Mammary epithelial cell (primary cell): ENCODE measurements at places on chromosomes 2 and 18.

DNA sequence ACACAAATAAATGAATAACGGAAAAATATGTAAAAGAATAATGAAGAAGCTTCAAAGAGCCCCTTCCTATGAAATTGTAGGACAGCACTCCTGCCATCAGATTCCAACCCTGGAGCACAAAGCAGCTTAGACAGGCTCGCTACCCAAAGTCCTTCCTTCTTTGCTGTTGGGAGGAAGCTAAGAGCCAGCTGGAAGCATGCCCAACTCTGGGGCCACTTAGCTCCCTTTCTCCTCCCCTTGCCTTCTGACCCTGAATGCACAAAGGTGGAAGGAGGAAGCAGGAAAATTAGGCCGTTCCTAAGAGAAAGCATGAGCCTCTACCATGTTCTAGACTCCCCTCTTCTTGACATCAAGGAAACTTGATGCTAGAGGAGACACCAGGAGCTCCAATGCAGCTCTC is 700.8 kb downstream of the RNF144A start:
- DNase-seq, result no peak

GRCh38 chr2:237411683-237412423 is 2.1 kb downstream of the COL6A3 start:
- DNase-seq, result no peak

- no peak for DNase-seq
Observed at GRCh38 chr2:60480089-60480773, 73.2 kb downstream of the BCL11A start.

GRCh38 chr2:10209406-10209935 is 86.9 kb downstream of the RRM2 start:
- no peak for DNase-seq

GRCh38 chr2:238504181-238504931 is 77.6 kb downstream of the ASB1 start:
- no peak for DNase-seq

DNA sequence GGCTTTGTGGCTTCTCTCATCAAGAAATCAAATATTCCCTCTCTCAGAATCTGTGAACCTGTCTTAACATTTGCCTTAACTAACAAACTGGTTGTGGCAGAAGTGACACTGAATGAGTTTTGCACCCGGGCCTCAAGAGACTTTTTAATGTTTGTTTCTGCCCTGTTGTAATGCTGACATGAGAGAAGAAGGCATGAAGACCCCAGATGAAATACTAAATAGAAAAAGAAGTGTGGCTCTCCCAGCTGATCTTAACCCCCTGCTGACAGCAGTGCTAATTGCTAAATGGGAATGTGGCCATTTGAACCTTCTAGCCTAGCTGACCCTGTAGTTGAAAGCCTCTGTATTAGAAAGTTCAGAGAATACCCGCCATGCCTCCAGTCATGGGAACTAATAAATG is 261.2 kb downstream of the CTNNA2 start:
- DNase-seq, result no peak

- DNase-seq, result no peak
Observed at GRCh38 chr2:107545851-107546250, 280.8 kb upstream of the RGPD4 start.

DNA sequence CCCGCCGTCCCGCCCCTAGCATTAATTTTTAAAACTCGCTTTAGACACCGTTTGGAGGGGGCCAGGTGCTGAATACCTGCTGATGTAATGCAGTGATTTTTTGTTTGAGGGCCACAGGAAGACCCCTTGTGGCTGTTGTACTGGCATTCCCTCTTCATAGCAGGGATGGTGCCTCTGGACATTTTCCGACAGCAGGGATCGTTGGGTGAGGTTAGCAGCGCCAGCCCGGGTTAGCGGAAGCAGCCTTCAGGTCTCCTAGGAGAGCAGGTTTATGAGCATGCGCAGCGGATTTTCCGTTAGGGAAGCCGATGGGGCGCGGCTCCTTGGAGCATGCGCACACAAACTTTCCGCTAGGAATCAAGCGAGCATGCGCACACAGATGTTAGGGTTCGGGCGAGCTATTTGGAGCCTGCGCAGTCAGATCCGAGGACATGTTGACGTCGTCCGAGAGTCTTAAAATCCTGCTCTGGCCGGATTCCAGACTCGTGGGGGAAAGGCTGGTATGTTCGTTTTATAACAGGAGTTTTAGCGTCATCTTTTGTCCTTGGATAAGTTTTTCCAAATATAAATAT is 17.2 kb upstream of the C2orf74 start:
- DNase-seq, result peak; percentile 95

- DNase-seq, result peak; percentile 65
Observed at GRCh38 chr2:74566754-74567085, 12.2 kb downstream of the DOK1 start.

DNA sequence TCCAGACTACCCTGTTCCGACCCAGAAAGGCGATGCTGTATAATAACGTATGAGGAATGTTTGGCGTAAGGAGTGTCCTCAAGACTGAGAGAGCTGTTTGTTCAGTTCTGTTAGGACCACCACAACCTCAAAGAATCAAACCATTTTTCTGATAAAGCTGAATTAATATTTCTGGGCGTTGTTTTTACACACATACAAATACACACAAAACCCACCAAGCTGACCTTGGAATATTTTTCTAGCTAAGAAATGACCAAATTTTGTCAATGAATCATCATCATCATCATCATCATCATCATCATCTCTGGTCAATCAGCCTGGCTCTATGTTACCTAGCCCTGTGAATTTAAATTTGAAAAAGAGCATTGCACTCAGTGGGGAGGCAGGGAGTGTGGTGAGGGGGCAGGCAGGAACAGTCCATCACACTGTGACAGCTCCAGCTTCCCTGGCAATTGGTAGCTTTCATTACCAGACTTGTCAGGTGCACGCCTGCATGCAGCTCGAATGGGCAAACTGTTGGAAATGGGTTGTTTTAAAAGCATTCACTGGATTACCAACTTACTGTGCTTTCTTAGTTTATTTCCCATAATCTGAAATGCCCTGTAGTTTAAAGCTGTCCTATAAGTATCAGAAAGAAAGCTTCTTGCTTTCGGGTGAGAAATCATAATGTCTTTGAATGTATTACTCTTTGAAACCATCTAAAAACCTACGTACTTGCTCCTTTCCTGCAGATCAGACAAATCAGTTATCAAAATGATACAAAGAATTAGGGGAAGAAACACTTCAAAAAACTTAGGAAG is 6.9 kb upstream of the POU3F3 start:
- no peak for DNase-seq

GRCh38 chr2:98839292-98839691 is 96.7 kb downstream of the CRACDL start:
- DNase-seq, result peak; percentile 49

GRCh38 chr2:134324947-134325346 is 71.1 kb downstream of the MGAT5 start:
- DNase-seq, result no peak

DNA sequence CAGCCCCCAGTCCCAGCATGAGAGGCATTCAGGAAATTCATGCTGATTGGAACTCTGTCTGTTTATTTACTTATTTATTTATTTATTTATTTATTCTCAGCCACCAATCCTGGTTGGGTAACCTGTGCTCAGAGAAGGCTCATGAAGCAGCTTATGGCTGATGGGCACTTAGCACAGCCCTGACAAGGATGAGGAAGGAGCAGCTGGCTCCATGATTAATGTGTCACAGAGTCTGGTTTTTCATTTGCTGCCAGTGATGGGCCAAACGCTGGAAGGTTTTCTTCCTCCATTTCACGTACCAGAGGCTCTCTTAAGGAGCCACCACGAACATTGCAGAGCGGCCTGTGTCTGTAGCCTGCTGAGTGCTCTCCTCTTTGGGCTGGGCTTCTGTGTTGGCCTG is 28.3 kb upstream of the KCNS3 start:
- DNase-seq, result no peak

GRCh38 chr18:44697315-44697714 is 16.6 kb downstream of the SETBP1 start:
- no peak for DNase-seq

GRCh38 chr2:241272303-241273209 is 42.9 kb downstream of the HDLBP start:
- DNase-seq, result peak; percentile 39

DNA sequence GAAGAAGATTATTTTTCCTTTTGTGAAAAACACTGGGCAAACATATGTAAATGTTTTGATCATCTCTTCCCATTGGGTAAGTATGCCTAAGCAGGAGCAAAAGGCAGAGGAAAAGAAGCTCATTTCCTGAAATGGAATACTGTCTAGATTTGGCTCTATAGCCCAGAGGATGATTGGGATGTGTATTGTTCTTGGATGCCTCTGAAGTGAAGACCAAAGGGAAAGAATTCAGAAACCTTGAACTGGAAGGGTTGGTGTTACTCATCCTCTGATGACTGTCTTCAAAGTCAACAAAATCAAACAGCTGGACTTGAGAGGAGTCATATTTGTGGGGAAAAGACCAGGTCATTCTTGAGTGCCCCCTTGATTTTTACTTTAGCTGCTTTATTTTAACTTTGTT is 112.6 kb upstream of the NT5C1B start:
- peak; percentile 60 for DNase-seq

- peak; percentile 65 for DNase-seq
Observed at GRCh38 chr18:8754995-8755960, 49.9 kb downstream of the MTCL1 start.

DNA sequence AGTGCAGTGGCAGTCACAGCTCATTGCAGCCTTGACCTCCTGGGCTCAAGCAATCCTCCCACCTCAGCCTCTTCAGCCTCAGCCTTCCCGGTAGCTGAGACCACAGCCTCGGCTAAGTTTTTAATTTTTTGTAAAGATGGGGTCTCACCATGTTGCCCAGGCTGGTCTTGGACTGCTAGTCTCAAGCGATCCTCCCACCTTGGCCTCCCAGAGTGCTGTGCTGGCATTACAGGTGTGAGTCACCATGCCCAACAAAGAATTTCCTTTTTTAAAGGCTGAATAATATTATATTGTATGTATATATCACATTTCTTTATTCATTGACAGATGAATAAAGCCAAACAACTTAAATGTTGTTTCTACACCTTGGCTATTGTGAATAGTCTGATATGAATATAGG is 42.5 kb downstream of the MOB4 start:
- DNase-seq, result no peak
